Left renal pelvis (tissue), 4 donors: ENCODE measurements at places on chromosomes 1 and 21.
A peak's percentile ranks its signal among the peaks of the same experiment; 100 is the strongest.

- DNase-seq, result no peak
Observed at GRCh38 chr1:95146637-95147036, 29.5 kb downstream of the TLCD4 start.

GRCh38 chr1:157167437-157167836 is 29.2 kb upstream of the ETV3 start:
- no peak for DNase-seq

GRCh38 chr1:32652244-32652962 is 1.4 kb downstream of the RBBP4 start:
- no peak for DNase-seq

DNA sequence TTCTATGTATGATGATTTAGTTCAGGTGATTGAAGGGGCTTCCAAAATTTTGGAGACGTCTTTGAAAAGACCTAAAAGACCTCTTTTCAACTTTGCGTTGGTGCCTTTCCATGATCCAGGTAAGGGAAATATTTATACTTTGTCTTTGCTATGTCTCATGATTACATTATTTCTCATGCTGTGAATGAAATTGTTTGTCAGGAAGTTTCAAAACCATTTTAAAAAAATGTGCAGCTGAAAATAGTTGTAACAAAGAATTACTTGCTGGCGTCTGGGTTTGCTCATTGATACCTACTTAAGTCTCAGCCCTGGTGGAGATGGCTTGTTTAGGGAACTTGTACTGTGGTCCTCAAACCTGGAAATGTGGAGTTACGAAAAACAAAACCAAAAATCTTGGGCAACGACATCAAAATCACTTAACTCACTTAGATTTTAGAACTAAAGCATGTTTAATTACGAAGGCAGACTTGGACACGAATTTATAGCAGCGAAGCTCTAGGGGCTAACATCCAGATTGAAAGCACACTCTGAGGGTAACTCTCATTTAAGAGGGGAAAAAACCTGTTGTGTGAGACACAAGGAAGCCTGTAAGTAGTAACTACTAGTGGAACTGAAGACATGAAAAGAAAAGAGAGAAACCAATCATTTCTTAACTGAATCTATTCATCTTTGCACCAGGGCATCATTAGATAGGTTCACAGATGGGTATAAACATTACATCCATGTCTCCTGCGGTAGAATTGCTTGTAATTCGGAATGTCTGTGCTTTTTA is 924 bp downstream of the HMCN1 start:
- DNase-seq, result peak; percentile 12

GRCh38 chr1:237281481-237281880 is 239.5 kb downstream of the RYR2 start:
- no peak for DNase-seq

GRCh38 chr1:186763107-186763506 is 65.6 kb upstream of the PLA2G4A start:
- no peak for DNase-seq

GRCh38 chr1:180291004-180291403 is 60.9 kb downstream of the LHX4 start:
- no peak for DNase-seq

- peak; percentile 64 for DNase-seq
Observed at GRCh38 chr1:177351361-177352108, 180.8 kb downstream of the BRINP2 start.

DNA sequence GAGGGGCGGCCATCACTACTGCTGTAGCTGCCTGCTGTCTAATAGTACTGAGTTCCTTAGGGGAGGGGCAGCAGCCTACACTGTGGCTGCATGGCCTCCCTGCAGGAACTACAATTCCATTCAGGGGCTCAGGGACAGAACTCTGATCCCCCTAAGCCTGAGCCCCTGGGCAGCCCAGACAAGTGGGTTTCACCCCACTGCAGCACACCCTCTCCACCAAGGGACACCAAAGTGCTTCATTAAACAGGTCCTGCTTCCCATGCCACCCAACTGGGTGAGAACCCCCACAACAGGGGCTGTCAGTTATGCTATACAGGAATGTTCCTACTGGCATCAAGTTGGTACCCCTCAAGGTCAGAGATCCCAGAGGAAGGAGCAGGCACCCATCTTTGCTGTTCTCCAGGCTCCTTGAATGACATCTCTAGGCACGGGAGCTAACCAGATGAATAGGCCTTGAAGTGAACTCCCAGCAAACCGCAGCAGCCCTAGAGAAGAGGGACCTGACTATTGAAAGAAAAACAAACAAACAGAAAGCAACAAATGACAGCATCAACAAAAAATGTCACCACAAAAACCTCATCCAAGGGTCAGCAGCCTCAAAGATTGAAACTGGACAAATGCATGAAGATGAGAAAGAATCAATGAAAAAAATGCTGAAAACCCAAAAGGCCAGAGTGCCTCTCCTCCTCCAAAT is 437.4 kb downstream of the NUF2 start:
- DNase-seq, result no peak

DNA sequence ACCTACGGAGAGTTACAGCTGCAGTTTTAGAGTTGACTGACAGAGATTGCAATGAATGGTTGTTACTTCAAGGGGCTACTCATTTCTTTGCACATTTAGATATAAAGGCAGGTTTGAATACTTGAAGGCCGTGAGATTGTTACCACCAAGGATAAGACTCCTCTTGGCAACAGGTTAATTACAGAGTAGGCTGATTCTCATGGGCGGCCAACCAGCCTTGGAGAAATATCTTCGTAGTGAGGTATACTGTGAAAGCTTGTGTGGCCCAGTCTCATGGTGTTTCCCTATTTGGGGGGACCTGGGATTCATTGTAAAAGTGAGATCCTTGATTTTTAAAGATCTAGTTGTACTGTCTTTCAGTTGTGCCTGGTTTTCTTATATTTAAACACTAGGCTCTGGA is 103.2 kb upstream of the OLFM3 start:
- DNase-seq, result no peak

DNA sequence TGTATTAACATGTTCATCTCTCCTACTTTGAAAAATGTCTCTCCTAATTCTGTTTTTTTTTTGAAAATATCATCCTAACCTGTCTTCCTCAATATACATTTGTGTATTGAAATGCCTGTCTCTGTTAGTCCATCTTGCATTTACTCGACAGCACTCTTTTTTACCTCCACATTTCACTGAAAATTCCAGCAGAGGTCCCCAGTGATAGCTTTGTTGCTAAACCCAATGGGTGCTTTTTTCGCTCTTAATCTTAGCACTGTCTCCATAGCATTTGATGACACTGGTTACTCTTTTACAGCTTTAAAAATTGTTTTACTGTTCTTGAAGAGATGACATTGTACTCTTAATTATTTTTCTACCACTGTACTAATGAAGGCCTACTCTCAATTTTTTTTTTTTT is 10.8 kb downstream of the OSBPL9 start:
- no peak for DNase-seq

- DNase-seq, result no peak
Observed at GRCh38 chr1:19650416-19651140, 6.5 kb downstream of the NBL1 start.

- DNase-seq, result no peak
Observed at GRCh38 chr1:171109966-171110365, 19.3 kb downstream of the FMO3 start.

DNA sequence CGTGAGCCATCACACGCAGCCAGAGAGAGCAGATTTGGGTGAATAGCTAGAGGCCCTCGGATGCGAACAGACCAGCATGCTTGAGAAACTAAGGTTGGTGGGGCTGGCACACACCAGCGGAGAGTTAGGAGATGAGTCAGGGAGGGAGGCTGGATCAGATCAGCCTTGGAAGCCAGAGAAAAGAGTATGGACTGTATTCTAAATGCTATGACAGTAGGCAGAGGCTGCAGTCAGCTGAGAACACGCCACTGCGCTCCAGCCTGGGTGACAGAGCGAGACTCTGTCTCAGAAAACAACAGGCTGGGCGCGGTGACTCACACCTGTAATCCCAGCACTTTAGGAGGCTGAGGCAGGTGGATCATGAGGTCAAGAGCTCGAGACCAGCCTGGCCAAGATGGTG is 4.0 kb upstream of the PLEKHM2 start:
- DNase-seq, result no peak

DNA sequence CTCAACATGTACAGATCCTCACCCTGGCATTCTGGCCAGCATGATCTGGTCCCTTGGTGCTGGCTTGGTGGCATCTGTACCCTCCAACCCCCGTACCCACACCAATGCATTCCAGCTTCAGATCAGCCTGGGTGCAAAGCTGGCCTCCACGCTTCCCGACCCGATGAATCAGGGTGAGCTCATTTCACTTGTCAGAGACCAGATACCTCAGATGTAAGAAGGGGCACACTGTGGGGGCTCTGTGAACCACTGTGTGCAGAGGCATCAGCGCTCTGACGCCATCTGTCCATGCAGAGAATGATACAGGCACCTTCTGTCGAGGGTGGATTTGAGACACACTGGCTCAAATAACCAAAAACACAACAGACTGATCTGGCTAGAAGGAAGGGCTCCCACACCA is 76.6 kb downstream of the DMRTB1 start:
- DNase-seq, result no peak

DNA sequence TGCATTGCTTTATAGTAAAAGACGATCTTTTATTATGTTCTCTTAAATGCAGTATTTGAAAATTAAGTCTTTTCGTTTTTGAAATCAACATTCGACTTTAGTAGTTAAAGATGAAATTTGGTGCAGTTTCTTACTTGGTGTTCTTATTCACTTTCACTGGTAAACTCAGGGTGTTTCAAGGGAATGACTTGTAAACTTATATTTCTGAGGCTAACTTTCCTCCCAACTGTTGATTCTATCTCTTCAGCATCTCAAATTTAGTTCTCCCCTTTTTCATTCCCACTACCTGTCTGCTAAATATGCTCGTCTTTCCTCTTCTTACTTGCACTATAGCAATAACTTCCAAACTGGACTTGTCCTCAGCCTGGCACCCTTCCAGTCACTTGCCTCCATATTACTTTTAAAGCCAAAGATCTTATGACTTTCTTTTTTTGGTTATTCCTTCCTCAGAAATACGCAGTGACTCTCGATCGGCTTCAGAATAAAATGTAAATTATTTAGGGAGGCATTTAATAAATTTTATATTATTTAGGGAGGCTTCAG is 988 bp downstream of the SLC35A3 start:
- no peak for DNase-seq

DNA sequence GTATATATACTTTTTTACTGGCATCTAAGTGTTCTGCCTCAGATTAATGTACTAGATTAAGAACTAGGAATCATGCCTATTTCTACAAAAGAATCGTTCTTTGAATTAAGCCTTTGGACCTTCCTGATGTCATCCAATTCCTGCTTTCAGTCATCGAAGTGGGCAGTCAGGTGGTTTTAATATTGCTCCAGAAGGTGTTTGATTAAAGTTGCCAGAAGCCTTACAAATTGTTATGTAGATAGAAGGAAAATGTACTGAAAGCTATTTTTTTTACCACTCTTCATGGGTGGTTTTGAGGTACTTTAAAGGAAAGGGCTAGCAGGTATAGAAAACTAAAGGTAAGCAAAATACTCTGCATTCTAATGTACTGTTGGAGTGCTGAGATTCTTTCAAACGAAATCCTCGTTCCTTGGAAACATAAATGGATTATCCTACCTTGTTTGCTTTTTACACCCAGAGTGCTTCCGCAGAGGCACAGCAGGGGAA is 716 bp downstream of the CTBS start:
- DNase-seq, result no peak

DNA sequence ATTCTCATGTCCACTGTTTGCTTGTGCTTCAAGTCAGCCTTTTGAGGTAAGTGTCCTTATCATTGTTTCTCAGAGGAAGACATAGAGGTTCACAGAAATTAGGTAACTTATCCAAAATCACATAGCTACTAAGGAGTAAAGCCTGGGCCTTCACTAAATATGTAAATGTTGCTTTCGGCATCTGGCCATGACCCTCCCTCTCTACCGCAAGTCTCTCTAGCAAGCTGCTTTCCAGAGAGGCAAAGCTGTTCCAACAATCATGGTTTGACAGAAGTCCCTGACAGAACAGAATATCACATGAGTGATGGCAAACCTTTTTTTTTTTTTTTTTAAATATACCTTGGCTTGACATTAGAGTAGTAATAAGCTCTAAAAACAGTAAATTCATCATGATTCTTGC is 94.5 kb upstream of the F3 start:
- no peak for DNase-seq

DNA sequence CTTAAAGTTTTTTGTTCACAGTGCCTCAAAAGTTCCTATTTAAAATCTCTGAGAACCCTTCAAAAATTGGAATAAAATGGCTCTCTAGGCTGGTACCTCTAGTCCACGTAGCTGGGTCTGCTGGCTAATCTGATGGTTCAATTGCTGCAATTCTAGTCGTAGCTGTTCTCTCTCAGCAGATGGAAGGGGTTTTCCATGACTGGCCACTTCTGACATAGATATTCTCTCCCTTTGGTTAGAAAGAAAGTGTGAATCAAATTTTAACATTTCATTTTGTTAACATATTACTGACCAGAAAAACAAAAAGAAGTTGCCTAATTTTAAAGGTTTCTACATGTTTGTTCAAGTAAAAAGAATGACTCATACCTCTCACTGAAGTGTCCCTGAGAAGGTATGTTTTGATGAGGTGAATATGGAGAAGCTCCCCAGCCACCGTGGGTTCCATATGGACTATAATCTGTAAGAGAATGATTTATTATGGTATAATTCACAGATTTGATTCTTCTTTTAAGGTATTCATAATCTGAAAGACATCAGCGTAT is 29.3 kb upstream of the SERPINC1 start:
- DNase-seq, result no peak

DNA sequence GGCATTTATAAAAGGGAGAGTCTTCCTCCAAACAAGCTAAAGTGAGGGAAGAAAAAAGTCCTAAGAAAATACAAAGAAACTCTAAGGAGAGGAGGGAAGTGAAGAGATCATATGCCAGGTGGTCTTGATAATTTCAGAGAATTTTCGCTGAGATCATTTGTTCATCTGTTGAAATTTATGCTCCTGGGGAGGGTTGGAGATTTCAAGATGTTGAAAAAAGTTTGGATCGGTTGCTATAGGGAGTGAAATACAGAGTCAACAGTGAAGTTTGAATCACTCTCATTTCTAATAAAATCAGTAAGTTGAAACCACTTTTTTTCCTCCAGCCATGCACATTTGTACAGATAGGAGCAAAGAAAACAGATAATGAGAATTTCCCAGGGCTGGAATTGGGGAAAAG is 299.1 kb upstream of the ADAMTS5 start:
- no peak for DNase-seq

GRCh38 chr1:61782771-61783170 is 40.5 kb downstream of the PATJ start:
- no peak for DNase-seq

- no peak for DNase-seq
Observed at GRCh38 chr1:119451158-119451557, 36.2 kb downstream of the HSD3B2 start.

DNA sequence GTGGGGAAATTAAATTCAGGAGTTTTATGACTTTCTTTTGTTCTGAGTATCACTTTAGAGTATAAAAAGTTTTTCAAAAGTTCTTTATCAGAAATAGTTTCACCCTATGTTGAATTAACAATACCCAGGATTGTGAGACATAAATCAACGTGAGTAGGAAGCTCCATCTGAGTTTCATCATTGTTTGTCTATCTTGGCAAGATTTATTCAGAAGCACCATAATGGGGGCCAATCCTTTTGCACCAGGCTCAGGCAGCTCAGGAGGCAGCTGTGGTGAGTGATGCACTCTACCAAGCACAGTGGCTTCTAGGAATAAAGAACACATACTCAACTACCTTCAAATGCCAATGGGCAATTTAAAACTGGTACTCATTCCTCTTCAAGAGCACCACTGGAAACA is 12.0 kb downstream of the CREG1 start:
- no peak for DNase-seq

- DNase-seq, result no peak
Observed at GRCh38 chr1:2145946-2146835, 48.4 kb downstream of the FAAP20 start.
